Dermis microvascular lymphatic vessel endothelial cell (primary cell): ENCODE measurements at places on chromosomes 13 and 19.

DNA sequence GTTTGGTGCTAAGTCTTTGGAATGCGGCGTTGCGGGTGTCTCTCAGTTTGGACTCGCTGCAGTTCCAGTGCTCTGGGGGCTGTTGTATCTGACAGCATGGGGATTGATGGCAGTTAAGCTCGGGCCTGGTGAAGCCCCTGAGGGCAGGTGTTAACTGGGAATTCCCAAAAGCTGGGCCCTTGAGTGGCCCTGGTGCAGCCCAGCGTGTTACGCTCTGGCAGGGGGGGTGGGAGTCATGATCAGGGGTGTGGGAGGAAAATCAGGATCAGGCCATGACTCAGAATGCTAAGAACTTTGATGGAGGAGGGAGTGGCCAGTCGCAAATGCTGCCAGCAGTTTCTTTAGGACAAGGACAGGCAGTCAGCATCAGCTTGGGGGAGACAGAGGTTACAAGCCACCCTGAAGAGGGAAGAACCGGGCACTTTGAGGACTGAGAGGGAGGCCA lies 19.6 kb downstream of the AP2A1 start:
- no peak for DNase-seq

- DNase-seq, result no peak
Measured at GRCh38 chr13:33526718-33527117, 241.2 kb upstream of the STARD13 start.

DNA sequence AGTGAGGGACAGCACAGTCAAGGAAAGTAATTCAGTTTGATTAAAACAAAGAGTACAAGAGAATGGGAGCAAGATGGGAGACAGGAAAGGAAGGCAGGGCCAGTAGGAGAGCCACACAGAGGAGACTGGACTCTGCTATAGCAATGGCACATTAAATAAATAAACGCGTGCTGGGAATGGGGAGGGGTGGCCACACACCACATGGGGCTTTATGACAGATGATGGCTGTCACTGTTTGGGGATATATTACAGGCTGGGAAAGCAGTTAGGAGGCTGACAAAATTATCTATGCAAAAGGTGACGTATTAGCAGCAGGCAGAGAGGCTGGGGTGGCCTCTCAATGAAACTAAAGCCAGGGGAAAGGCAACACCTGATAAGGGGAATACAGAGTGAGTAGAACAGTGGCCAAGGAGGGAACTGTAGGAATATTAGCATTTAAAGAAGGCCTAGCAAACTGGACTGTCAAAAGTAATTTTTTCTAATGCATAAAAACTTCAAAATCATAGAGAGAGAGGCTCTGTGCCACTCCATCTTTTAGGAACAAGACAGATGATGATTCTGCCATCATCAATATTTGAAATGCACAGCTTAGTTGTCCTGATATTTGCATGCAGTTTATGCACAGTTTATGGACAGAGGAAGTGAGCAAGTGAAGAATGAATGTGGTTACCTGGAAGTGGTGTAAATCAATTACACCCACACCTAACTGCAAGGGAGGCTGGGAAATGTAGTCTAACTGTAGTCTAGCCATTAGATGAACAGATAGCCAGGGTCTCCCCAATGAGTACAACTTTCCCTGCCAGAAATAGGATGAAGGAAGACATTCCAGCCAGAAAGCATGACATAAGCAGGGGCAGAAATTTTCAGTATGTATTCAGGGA lies 346.5 kb downstream of the FOXO1 start:
- no peak for DNase-seq

DNA sequence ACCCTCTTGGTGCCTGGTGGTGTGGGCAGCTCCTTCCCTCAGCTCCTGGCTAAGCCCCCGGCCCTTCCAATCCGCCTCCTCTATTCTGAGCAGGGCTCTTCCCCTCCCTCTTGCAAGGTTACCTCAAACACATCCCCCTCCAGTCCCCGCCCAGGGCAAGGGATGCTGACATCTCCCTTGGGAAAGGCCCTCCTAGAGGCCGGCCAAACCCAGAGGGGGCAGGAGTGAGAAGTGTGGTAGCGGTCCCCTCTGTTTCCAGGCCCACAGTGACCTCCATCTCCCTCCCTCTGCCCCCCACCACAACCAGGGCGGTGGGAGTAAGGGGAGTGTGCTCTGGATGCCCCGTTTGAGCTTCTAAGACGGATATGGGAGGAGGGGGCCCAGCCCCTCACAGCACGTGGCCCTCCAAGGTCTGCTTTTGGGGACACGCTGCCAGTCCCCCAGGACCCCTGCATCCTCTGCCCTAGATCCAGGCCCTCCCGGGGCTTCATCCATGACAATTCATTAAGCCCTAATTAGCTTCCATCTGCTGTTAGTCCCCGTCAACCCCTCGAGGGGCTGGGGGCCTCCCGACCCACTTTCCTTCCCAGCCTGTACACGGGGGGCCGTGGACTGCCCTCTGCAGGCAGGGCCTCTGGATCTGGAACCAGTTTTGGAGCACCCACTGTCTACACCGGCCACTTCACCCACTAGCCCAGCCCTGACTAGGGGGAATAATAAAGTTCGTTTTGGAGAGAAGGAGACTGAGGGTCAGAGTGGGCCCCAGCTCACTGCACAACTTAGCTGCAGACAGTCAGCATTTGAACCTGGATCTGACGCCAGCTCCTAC lies 2.3 kb downstream of the LINGO3 start:
- DNase-seq, result no peak

DNA sequence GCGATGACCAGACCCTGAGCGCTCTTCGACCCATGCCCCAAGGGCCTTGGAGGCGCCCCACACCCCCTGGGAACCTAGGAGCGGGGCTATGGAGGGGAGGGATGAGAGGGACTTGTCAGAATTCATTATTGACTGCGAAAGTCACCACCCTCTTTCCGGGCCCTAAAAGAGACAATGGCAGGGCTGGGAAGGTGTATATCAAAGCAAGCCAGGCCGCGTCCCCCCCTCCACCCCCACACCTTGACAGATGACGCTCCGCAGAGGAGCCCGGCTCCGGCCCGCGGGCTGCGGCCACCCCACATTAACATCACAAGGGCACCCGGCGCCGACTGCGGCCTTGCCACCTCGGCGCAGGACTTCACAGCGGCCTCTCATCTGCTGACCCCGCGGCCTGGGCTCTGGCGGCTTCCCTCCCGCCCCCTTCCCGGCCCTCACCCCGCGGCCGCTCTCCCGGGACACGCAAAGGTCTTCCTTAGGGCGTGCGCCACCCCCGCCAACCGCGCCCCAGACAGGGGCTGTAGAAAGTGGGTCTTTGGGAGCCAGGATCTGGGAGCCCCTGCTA lies 2.4 kb downstream of the CDX2 start:
- DNase-seq, result no peak

DNA sequence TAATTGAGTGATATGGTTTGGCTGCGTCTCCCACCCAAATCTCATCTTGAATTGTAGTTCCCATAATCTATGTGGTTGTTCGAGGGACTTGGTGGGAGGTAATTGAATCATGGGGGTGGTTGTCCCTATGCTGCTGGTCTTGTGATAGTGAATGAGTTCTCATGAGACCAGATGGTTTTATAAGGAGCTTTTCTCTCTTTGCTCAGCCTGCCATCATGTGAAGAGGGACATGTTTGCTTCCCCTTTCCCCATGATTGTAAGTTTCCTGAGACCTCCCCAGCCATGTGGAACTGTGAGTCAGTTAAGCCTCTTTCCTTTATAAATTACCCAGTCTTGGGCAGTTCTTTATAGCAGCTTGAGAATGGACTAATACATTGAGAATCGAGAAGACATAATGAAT lies 480.1 kb downstream of the GPC5 start:
- no peak for DNase-seq

DNA sequence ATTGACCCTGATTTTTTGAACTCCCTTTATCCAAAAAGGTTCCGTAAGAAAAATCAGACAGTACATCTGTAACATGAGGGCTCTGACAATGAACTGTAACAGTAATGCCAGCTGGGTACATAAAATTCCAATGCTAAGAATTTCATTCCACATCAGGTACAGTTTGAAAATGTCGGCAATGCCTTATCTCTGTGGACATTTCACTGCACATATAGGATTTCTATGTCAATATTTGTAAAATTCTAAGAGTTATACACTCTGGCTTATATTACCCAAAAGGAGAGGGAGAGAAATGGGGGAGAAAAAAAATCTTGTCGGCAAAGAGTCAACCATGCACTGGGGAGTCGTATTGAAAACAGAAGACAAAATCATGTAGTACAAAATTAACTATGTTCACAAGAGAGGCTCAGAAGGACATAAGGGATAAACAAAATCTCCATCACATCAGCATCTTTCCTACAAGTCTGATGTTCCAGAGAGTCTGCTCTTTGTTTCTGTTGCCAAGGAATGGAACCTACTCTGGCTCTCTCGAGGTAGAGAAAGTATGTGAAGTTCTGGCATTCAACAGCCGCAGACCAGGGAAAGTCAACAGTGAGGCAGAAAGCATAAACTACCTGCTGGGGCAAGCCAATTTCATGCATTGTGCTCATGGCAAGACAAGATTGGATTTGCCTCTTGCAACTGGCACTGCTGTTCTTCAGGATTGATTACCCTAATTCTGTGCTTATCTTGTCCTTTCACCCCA lies 72.4 kb downstream of the STARD13 start:
- no peak for DNase-seq

- DNase-seq, result no peak
Measured at GRCh38 chr13:97385854-97386253, 48.1 kb upstream of the RAP2A start.

GRCh38 chr19:49474542-49474924 lies 518 bp downstream of the FLT3LG start:
- no peak for DNase-seq

- DNase-seq, result peak; percentile 9
Measured at GRCh38 chr19:43639519-43640423, at the start of gene CADM4. Gene CADM4, minus strand, starts transcription at chr19:43639850. Its CDS starts 60 bp downstream, at chr19:43639790.

DNA sequence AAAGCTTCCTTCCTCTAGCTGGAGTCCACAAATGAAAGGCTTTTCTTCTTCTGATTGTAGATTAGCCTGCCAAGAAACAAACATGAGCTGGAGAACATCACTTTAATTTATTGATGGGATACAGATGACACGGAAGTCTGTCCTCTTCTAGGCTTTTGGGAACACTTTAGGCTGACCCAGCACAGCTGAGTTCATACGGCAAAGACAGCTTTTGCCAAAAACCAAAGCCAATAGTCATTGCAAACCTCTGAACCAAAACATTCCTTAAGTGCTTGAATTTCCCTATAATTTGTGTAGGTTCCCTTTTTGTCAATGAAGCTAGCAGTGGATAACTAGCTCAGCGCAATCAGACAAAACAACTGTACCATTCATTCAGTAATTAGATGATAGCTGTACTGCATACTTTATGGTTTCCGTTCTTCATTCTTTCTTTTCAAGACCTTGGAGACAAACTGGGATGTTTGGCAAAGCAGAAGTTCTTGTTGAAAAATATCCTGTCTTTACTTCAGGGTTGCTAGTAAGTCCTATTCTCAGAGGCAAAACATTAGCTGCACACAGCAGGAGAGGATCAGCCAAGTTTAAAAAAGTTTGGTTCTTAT lies 95.7 kb upstream of the SPRY2 start:
- no peak for DNase-seq

DNA sequence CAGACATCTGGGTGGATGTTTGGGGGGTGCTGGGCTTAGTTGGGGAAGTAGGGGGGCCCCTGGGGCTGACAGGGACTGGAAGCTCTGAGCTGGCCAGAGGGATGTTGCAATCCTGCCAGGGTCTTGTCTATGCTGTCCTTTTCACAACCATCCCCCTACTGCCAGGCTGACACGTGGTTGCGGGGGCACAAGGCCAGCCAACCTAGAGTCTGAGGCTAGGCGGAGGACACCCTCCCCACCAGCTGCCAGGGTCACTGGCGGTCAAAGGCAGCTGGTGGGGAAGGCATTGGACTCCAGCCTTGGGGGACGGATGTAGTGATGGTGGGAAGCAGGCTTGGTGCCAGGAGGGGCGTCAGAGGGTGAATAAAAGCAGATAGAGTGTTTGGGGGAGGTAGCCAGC lies 1.6 kb upstream of the APOC1 start:
- DNase-seq, result no peak

DNA sequence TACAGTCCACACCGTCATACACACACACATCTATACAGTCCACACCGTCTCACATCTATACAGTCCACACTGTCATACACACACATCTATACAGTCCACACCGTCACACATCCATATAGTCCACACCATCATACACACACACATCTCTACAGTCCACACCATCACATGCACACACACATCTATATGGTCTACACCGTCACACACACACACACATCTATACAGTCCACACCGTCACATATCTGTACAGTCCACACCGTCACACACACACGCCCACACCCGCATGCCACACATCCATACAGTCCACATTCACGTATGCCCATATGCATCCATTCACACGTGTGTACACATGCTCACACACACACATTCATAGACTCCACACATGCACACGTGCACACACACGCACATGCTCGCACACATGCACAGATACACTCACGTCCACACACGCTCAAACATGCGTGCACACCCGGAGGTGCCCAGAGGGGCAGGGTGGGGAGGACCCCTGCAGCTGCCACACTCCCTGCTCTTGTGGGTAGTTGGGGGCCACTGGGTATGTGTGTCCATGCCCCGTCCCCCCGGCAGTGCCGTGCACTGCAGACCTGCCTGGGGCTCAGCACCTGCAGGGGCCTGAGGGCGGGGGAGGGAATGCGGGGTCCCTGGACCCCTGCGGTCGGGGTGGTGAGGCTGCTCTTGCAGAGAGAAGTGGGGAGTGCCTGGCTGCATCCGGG lies 29.2 kb downstream of the PIAS4 start:
- DNase-seq, result no peak

- peak; percentile 35 for DNase-seq
Measured at GRCh38 chr13:105847527-105848291, 687.8 kb downstream of the EFNB2 start.
